Stimulated activated CD4-positive, alpha-beta T cell treated with anti-CD3 and anti-CD28 coated beads, Interleukin-15, amount 100 ng/mL, for 24 hours (primary cell): ENCODE measurements at places on chromosomes 6 and 20.

- no peak for DNase-seq
Measured at GRCh38 chr6:69647726-69648125, 149.1 kb downstream of the LMBRD1 start.

DNA sequence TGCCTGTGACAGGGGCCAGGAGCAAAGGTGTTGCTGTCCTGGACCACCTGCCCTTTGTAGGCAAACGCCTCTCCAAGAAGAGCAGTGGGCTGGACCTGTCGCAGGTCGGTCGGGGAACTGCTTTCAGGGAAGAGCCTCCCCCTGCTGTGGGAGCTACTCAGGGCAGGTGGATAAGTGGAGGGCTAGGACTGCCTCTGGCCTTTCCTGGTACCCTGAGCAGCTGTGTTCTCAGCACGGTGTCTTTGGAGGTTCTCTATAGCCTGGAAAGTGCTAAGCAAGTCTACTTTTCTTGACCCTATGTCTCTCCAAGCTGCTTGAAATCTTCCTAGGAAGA, 35.0 kb downstream of the BPIFB1 start:
- no peak for DNase-seq

DNA sequence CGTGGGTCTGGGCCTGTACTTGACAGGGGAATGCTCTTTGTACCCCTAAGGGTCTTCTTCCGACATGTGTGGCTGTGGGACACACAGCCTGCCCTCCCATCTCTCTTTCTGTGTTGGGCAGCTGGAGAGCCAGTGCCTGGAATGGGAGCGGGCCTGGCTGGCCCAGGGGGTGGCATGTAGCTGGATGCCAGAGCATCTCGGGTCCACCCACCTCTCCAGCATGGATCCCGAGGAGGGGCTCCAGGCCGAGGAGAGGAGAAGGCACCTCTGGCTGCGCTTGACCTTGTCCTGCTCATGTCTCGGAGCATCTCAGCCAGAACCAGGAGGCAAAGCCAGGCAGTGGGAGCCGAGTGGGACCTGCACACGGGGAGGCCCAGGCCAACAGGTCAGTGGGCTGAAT, 16.0 kb downstream of the CDH4 start:
- DNase-seq: no peak

DNA sequence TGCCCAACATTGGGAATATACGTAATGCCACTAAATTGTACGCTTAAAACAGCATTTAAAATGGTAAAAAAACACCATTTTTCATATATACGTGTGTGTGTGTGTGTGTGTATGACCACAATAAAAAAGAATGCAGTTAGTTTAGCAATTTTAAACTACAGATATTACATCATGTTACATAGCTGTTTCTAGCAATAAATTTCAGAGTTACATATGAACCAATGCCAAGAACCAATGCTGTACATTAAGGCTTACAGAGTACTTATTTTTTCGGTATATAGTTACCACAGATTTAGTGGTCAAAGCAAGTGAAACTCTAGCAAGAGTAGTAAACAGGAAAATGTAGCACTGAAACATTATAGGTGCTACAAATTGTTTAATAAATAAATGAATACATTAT, 119.3 kb downstream of the PDE10A start:
- no peak for DNase-seq
